ENCODE measurements at places on chromosomes 6 and 20.

GRCh38 chr6:160519603-160520042 is 144.5 kb downstream of the LPA start:
- DNase-seq = no peak

DNA sequence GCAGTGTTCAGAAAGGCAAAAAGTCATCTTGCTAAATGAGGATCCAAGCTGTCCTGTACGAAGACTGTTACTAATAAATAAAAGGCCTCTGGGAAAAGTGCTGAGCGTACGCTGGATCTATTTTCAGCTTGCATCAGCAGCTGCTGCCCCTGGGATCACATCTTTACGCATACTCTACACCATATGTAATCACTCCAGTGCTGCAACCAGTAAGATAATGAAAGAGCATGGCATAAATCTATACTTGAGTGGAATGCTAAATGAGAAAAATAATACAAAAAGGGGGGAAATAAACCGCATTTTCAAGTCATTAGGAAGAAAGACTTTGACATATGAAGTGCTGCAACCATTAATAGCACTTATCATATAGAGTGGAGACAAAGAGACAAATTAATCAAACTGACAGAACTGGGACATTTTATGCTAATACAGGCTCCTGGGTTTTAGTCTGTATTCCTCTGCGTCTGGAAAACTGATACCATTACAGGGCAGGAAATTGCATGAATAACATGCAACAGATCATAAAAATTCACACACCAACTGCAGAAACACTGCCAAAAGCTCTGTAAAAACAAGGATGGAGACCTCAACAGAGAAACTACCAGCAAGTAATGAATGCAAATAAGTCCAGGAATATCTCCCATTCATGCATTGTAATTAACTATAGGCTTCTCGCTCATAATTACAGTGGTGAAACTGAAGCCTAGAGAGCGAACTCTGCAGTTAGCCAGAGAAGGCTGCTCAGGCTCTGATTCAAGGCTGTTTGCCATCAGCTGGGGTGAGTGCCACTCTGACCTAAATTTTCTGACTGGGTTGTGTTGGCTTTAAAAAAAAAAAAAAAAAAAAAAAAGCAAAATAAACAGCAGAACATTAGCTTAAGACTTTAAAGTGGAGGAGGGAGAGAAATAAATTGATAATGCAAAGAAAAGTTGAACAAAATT is 83.8 kb downstream of the GJA10 start:
- no peak for DNase-seq

GRCh38 chr20:34834459-34834893 is 9.0 kb upstream of the NCOA6 start:
- no peak for DNase-seq

- no peak for DNase-seq
These were observed 107.8 kb downstream of the UBE3D start for GRCh38 chr6:82957868-82958245.

DNA sequence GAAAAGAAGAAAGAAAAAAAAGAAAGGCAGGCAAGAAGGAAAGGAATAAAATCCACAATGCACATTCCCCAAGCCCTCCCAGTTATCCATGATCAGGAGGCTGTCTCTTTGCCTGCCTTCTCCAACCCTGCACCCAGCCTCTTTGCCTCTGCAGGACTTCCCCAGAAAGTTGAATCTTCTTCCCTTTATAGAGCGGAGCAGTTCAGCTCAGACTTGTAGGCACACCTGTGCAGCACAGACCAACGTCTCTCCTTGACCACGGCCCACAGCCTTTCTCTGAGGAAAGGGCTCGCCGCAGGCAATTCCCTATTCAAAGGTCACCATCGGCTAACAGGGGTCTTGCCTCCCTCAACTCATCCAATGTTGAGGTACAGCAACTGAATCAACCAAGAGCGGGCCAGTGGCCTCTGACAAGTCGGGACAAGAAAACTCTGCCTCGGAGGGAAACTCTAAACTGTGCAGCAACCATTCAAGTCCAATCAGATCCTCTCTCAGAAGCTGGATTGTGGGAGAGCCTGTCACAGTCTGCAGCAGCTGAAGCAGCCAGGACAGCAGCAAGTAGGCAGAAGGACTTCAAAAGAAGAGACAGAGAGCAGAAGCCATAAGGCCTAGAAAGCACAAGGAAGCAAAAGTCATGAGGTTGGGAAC is 529.2 kb upstream of the JARID2 start:
- DNase-seq = no peak

DNA sequence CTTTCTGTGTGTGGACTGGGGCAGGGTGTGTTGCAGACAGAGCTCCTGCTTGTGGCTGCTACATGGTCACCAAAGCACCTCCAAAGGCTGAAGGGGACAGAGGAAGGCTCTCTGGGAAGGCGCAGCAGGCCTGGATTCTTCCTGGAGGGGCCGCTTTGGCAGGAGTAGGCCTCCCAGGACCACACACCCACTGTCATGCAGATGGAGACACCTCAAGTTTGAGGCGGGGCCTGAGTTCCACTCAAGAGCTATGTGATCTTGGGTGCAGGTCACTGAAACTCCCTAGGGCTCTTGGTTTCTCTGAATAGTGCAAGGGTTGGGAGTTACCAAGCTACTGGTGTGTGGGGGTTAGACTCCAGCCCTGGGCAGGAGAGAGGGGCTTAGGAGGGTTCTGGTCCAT is 27.9 kb downstream of the EFCAB8 start:
- no peak for DNase-seq

DNA sequence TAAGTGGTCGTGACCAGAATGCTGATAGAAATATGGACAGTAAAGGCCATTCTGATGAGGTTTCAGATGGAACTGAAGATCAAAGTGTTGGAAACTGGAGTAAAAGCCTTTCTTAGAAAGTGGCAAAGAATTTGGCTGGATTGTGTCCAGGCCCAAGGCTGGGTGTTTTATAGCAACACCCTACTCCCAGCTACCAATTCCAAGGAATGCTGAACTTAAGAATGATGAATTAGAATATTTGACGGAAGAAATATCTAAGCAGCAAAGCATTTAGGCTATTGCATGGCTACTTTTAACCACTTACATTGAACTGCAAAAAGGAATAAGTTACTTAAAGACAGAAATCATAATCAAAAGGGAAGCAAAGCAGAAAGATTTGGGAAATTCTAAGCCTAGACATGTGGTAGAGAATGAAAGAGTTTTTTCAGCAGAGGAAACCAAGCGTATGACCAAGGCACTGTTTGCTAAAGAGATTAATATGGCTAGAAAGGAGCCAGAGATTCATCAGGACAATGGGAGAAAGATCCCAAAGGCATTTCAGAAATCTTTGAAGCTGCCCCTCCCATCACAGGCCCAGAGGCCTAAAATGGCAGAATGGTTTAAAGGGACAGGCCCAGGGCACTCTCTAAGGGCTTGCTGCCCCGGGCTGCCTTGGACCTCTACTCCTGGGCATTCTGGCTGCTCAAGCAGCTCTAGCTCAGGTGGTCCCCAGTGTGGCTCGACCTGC is 25.8 kb downstream of the SDHAF4 start:
- DNase-seq = no peak

GRCh38 chr6:52117352-52117751 is 29.9 kb upstream of the PKHD1 start:
- no peak for DNase-seq

DNA sequence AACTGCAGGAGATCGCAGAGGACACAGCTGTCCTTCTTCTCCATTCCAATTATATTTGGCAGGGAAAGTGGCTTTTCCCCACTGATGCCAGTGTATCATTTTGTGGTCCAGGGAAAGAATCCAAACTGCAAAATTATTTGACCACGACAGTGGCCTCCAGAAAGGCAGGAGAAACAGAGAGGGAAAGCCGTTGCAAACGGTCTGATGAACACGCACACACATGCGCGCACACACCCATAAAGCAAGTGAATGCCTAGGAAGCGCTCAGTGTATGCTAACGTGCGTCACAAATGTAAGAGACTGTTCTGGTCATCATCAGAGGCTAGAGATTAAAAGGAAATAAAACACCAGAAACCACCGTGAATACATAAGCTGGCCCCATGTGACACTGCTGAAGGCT is 54.0 kb downstream of the NPEPL1 start:
- no peak for DNase-seq

GRCh38 chr6:125957845-125958244 is 1.3 kb downstream of the HINT3 start:
- no peak for DNase-seq

- DNase-seq = no peak
These were observed 68.6 kb upstream of the FOXA2 start for GRCh38 chr20:22652681-22653588.

DNA sequence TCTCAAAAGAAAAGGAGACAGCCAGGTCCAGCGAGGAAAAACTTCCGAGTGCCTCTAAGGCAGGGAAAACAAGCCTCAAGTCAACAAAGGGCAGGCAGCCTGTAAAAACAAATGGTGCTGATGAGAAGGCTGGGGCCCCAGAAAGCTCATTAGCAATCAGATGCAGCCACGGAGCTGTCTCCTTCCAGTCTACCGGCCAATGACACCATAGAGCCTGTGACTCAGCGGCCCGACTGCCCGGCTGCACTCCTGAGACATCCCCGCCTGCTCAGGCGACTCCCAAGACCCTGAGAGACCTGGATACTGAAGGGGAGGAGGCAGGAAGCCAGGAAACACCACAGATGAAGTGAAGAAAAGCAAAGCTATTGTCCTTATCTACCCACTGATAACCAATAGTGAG is 120.1 kb upstream of the HDDC2 start:
- DNase-seq = no peak

GRCh38 chr20:48685300-48685699 is 142.5 kb downstream of the PREX1 start:
- DNase-seq = no peak

- DNase-seq = no peak
These were observed 36.1 kb downstream of the ZNF334 start for GRCh38 chr20:46477225-46477624.

GRCh38 chr6:136975089-136975715 is 53.1 kb downstream of the SLC35D3 start:
- DNase-seq = no peak

GRCh38 chr20:55714736-55715135 is 290.6 kb downstream of the CBLN4 start:
- DNase-seq = no peak

- no peak for DNase-seq
These were observed 48.4 kb upstream of the TOP1 start for GRCh38 chr20:40980106-40980827.

- no peak for DNase-seq
These were observed 53.6 kb downstream of the CDH26 start for GRCh38 chr20:60011512-60012507.

DNA sequence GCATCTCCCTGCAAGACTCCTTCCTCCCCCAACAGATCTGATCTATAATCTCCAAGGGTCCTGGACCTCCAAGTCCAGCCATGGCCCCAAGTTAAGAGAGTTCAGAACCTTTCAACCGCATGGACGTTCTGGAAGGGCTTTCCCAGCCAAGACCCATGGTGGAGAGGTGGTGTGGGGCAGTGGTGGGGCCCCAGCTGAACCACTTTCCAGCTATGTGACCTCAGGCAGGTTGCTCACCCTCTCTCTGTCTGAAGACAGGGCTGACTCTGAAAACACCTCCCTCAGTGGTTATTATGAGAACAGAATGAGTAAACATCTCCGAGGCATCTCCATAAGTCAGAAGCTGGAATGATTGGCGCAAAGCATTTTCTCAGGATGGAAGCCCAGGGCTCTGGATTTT is 887 bp downstream of the CLPS start:
- DNase-seq = no peak

DNA sequence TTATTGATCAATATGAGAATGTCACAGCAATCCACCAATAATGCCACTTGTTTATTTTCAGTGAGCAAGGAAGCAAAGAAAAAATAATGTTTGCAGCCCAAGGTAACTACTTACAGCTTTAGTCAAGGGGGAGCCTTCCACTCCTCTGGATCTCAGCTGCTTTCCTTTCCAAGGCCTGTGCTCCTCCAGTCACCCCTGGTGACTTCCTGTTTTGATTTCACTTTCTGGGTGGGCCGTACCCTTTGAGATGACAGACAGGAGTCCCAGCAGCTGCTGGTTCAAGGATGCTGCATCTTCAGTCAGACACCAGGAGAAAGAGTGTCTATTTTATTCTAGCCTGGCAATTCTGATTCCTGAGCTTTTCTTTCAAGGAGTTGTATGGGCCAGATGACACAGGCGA is 5.6 kb upstream of the VNN2 start:
- no peak for DNase-seq

GRCh38 chr6:160188773-160189172 is 67.2 kb downstream of the SLC22A1 start:
- no peak for DNase-seq

DNA sequence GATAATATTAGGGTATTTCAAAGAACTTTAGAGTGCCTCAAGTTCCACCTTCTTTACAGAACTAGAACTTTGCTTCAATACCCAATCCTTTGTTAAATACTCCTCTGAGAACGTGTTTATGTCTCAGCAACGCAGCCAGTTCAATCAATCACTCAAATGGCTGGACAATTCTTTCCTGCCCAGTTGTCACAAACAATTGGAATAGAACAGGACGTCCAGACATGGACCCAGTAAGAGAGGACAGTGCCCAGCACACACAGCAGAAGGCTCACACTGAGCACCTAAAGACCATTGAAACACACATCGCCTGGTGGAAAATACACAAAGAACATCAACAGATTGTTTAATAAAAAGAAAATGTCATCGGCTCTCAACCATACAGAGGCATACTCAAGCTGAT is 140.6 kb downstream of the TTLL2 start:
- no peak for DNase-seq

DNA sequence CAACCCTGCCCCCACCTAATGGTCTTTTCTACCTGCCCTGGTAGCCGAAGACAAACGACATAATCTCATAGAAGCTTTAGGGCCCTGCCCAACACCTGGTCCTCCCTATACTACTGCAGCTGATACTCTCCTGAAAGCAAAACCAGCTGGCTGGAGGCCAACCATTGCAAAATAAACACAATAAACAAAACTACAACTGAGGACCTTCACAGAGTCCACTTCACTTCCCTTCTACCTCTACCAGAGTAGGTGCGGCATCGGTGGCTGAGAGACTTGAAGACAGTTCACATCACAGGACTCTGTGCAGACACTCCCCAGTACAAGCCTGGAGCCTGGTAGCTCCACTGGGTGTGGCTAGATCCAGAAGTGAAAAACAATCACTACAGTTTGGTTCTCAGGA is 476.2 kb downstream of the MMUT start:
- DNase-seq = no peak

- DNase-seq = no peak
These were observed 125.3 kb upstream of the SPTLC3 start for GRCh38 chr20:12883507-12883885.

DNA sequence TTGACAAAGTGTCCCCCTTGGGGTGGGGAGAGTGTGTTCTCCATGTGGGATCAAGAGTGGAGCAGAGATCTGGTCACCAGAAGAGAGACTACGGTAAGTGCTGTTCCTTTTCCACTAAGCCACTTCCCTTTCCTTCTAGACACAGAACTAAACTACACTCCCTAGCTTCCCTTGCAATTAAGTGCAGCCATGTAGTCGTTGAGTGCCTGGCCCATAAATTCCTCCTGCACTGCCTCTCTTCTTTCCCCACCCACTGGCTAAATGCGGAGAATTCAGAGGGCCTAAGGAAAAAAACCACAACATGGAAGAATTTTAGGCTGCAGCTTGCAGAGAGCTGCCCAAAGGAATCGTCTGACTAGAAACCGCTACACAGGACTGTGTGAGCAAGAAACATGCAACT is 1.5 kb downstream of the WDR27 start:
- no peak for DNase-seq

GRCh38 chr6:132598473-132598872 is 8.9 kb upstream of the TAAR5 start:
- no peak for DNase-seq
